Lung microvascular endothelial cell (primary cell): ENCODE measurements at places on chromosomes 4 and X. TPM values are rescaled to one million over a fixed set of nuclear protein-coding genes. Genes with fewer than 3 reads are reported as not detected.

DNA sequence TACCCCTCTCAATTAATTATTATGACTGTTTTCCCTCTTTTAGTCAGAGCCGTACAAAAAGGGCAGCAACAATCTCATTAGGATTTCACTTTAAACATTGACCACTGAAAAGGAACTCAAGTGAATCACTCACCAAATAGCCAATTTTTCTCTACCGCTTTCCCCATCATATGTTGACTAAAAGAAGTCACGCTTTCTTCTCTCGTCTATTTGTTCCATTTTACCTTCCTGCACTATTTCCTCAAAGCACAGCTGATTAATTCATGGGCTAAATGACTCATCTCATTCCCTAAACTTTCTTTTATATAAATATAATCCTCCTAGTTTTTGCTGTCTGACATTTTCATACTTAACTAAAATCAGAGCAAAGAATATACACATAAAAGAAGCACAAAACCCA is 8.2 kb downstream of the MID1 start:
- DNase-seq, result peak; percentile 79

DNA sequence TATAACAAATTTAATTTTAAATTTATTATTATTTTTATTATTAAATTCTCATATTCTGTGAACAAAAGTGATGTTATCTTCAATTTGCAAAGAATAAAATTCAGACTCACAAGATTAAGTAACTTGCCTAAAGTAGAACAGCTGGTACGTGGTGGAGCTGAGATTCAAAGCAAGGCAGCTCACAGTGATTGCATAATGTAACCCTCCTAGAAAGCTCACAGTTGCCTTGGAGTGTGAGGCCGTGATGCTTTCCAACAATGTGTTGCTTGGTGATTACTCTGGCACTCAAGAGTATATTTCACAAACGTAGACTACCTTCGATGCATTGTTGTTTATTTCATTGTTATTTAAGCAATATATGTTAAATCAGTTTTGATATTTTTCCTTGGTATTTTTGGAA is 1039.2 kb upstream of the PABPC4L start:
- DNase-seq, result no peak

VCX2 gene
- not detected in 2 replicates for total RNA-seq

PAGE1 gene
- not detected in 2 replicates for total RNA-seq

- DNase-seq, result no peak
Observed at GRCh38 chr4:187665086-187665485, 330.5 kb upstream of the ZFP42 start.

DNA sequence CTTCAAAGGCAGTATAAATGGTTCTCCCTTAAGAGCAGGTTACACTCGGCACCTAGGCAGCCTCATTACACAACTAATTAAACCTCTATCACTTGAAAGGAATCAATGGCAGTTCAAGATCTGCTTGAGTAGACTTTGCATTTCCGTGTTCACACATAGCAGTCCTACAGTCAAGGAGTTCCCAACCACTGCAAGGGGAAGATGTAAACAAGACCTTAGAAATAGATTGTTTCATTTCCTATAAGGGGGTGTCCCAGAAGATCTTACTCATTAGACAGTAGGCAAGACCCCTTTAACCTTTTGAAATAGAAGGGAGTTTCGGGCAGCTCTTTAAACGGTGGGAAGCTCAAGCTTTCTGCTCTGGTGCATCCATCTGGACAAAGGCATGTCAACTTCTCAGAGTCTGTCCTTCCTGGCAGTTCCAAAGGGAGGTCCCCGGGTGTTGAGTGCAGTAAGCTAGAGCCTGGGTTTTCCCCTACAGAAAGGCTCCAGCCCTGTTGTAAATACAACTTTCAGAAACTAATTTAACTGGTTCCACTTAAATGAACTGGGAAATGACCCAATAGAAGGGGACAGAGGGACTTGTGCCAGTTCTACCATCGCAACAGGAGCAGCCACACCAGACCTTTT is 150.8 kb downstream of the RBMX2 start:
- DNase-seq, result no peak

GRCh38 chrX:133609166-133609565 is 193.9 kb upstream of the GPC4 start:
- DNase-seq, result no peak

NDST4 gene
- total RNA-seq, result not detected in 2 replicates

GRCh38 chrX:57583477-57583876 is 8.3 kb upstream of the ZXDB start:
- DNase-seq, result no peak

DNA sequence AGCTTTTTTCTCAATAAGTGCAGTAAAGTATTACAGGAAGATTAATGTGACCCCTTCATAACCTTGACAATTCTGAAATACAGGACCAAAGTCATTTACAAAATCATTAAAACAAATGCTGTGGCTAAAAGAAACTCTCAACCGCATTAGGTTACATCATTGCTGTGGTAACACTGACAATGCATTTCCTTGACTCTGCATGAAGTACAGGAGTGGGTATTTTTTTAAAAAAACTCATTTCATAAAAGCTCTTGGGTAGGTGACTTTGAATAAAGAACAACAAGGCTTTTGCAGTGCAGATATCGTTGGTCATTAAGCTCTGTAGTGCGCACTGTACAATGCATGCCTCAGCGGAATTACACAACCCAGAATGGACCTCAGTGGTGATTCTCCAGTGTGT is 23.4 kb upstream of the XK start:
- DNase-seq, result no peak

MAGED4B gene
- total RNA-seq, result 15.5 and 71.0 TPM in 2 replicates

MBNL3 gene
- 0.20 and 0.22 TPM in 2 replicates for total RNA-seq

DNA sequence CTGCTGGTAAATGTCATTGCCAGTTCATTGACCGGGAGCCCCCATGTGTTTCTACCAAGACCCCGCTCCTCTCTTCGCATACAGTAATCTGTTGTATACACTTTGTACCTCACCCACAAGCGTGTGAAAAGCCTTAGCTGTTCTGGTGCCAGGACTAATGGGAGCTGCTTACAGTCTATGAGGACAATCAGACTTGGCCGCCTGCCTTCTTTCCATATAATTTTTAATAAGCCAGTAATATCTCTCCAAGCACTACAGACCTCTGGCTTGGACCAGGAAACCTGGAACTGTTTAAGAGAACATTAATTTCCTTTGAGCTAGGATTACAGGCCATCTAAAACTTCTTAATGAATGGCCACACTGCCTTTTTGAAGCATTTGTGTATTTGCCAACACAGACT is 149.7 kb upstream of the MSX1 start:
- DNase-seq, result no peak

- no peak for DNase-seq
Observed at GRCh38 chr4:48017108-48017571, 568 bp downstream of the NIPAL1 start.

DNA sequence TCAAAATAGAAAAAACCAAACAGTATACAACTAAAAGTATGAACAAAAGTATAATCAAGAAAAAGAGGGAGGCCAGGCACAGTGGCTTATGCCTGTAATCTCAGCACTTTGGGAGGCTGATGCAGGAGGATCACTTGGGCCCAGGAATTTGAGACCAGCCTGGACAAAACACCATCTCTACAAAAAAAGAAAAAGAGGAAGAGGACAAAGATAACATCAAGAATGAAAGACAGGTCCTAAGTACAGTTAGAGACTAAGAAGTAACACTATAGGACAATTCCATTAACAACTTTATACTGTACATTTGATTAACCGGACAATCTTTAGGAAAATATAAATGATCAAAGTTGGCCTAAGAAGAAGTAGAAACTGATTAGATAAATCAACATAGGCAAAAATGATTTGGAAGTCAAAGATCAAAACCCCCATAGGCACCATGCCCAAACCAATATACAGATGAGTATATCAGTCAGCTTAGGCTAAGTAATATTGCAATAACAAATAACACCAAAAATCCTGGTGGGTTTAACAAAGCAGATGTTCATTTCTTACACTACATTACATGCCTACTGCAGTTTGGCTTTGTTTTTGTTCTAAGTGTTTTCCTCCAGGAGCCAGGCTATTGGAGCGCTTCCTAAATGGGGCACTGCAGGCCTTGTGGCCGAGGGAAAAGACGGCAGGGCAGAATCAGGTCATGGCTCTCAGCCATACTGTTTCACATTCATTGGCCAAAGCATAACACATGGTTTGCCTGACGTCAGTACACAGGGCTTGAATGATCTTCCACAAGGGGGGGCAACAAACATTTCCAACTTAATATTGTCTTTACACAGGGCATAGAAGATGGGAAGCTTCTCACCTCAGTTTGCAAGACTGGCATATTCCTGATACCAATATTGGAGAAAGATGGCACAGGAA is 42.2 kb upstream of the HGFAC start:
- DNase-seq, result no peak

DNA sequence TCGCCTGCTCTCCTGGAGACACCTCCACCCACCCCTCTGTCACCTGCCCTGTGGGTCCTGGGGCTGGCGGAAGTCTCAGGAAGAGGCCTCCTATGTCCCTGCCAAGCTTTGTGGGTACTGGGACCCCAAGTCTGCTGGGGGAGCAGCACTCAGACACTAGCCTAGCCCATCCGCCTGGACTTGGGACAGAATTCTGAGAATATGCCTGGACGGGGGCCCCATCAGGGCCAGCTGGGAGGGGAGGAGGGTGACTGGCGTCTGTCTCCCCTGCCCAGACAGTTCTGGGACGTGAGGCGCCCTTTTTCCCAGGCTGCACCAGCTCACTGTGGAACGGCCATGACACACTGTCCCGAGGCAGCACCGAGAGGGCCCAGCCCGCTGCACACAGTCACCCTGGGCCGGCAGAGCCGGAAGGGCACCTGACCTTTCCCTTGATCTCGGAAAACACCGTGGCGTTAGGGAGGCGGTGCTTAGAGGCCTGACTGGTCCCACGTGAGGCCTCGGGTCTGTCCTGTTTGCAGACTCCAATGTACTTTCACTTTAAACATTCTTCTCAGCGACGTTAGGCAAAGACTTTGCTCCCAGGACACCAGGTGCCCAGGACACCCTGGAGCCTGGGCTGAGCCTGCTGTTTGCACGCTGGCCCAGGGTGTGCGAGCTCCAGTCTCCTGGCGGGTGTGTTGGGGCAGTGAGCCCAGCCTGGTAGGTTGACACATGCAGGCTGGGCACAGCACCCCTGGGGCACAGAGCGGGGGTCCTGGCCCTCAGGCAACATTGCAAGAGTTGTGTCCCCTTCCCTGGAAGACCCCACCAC is 700 bp downstream of the SLC26A1 start:
- DNase-seq, result peak; percentile 90
